Skin of body (tissue), 3 donors: ENCODE measurements at places on chromosomes 6 and 20. TPM values are rescaled to one million over a fixed set of nuclear protein-coding genes. Genes with fewer than 3 reads are reported as not detected.

Gene REPS1
- 66.1 TPM for total RNA-seq

Gene NOTCH4
- 8.1 TPM for total RNA-seq

Gene BACH2
- 11.9 TPM for total RNA-seq

Gene YWHAB
- 87.6 TPM for total RNA-seq

Gene RAET1E
- total RNA-seq, result 3.3 TPM

Gene CTNNBL1
- total RNA-seq, result 25.7 TPM

Gene GHRH
- not detected for total RNA-seq

DNA sequence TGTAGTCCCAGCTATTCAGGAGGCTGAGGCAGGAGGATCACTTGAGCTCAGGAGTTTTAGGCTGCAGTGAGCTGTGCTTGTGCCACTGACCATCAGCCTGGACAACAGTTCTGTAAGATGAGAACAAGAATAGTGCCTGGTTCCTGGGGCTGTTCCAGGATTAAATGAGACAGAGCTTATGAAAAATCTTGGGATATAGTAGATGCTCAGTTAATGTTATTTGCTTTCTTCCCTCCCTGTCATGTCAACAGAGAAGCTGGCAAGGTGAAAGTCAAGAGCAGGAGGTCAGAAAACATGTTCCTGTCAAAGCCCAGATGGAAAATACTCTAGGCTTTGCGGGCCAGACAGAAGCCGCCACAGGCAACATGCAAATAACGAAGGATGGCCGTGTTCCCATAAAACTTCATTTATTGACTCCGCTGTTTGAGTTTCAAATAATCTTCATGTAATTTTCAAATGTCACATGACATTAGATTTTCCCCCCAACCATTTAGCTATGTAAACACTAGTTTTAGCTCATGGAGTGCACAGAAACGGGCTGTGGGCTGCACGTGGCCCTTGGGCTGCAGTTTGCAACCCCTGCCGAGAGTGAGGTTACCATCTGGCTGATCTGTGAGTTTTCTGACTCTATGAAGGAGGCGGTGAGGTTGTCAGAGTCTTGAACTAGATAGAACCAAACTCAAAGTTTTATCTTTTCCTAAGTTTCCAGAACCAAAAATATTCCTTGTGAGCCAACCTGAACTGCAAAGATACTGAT, 63.4 kb upstream of the PMEPA1 start:
- no peak for DNase-seq

- peak; percentile 95 for DNase-seq
These were observed 722.2 kb upstream of the EYS start for GRCh38 chr6:66429210-66429609.

- no peak for DNase-seq
These were observed 6.0 kb upstream of the AGPAT4 start for GRCh38 chr6:161279677-161280415.

DNA sequence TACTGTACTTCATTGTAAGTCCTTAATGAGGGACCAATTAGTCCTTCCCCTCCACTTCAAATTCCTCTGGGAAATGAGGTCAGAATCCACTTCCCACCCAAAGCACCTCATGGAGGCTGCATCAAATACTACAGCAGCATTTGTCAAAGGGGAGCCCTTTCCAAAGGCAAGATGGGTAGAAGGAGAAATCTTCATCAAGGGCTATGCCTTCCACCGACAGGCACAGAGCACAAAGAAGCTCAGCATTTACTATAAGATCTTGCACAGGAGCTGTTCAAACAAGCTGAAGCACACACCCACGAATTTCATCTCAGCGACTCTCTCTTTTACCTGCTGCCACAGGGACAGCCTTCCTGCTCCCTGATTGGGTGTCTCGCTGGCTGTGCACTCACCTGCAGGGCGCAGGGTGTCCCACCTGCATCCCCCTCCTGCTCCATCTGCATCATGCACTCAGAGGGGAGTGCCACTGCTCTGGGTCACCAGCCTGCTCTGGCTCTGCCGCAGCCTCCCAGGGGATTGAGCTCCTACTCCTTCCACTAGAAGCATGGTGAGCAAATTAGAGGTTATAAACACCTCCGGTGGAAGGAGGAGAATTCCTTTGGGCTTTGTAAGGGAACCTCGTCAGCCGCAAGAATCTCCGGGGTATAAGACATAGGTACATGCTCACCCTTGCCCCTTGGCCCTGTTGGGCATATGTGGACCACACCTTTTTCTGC, 164.5 kb downstream of the ATXN1 start:
- no peak for DNase-seq

DNA sequence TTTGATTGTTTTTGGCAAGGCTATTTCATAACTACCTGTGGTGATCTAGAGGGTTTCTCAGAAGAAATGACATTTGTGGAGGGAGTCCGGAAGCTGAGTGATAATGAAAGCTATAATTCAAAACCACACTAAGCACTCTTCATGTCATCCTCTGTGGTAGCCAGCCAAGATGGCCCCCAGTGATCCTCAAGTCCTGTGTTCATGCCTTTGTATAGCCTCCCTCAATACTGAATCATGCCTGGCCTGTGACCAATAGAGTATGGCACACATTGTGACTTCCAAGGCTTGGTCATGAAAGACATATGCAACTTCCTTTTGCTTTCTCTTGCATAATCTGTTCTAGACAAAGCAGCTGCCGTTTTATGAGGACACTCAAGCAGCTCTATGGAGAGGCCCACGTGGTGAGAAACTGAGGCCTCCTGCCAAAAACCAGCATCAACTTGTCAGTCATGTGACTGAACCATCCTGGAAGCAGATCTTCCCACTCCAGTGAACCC, 12.8 kb upstream of the DNAAF9 start:
- DNase-seq, result peak; percentile 48

- no peak for DNase-seq
These were observed 83.3 kb upstream of the QKI start for GRCh38 chr6:163331245-163331644.

- no peak for DNase-seq
These were observed 10.2 kb upstream of the TMEM170B start for GRCh38 chr6:11527274-11527870.

DNA sequence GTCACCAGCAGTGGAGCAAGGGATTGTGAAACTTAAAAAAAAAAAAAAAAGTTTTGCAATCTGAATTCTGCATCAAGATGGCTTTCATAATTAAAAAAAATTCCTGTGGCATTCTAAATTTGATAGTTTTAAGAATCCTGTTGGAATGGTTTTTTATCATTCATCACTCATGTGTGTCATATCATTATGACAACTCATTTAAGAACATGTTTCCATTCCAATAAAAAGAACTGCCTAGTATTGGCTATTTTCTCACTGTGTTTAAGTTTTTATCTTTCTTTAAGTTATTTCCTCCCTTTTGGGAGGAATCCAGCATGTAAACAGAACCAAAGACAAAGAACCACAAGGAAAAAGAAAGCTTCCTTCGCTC, 26.2 kb upstream of the RHAG start:
- DNase-seq, result no peak

GRCh38 chr6:110875548-110876169, 1.1 kb downstream of the AMD1 start:
- DNase-seq, result no peak

DNA sequence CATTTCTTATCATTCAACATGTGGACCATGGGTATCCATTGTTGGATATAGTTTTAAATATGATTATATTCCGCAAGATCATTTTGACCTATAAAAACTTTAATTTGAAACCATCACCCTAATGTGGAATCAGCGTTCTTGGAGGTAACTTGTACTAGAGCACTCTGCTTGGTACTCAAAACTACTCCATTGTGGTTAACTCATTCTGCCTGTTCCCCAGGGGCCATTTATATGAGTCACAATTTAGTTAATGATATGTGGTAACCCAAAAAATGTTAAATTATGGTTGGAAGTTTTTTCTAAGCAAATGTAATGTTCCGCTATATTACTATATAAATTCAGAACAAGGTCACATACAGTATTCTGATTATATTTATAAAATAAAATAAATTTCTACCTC, 109.3 kb downstream of the TRDN start:
- DNase-seq, result no peak

GRCh38 chr6:113871975-113872374, 14.8 kb downstream of the MARCKS start:
- no peak for DNase-seq

- no peak for DNase-seq
These were observed 647.6 kb upstream of the FLRT3 start for GRCh38 chr20:14984768-14985622.
